Stimulated activated CD8-positive, alpha-beta memory T cell treated with anti-CD3 and anti-CD28 coated beads, Interleukin-2, amount 100 ng/mL, for 48 hours (primary cell): ENCODE measurements at places on chromosomes 5 and 9.

DNA sequence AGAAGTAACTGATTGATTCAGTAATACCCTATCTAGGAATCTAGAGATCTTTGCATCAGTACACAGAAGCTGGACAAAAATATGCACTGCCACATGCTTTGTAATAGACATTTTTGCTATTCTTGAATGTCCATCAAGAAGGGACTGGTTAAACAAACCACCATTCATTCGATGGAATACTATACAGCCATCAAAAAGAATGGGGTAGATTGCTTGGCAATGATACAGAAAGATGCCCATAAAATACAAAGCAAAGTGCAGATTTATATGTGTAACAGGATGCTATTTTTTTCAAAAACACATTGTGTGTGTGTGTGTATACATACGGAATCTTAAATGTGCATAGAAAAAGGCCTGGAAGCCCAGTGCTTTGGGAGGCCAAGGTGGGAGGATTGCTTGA is 7.6 kb downstream of the TNIP1 start:
- DNase-seq, result no peak

- DNase-seq, result no peak
Observed at GRCh38 chr9:127489471-127490115, 38.3 kb downstream of the LRSAM1 start.

- DNase-seq, result no peak
Observed at GRCh38 chr9:118652912-118653311, 716.3 kb downstream of the BRINP1 start.

DNA sequence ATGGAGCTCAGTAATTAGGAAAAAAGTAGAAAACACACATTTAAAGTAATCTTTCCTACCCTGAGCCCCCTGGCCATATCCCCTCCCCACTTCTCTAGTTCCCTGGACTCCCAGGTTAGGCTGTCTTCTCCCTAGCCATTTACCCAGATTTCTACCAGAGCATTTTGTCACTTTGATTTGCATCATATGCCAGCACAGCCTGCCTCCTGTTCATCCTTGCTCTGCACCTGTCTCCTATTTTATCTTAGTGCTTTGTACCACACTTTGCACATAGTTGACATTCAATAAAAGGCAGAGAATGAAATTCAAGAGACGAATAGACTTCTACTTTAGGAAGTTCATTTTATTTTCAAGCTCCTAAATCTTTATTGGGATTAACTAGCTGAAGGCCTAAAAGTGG is 344.5 kb downstream of the EBF1 start:
- no peak for DNase-seq

DNA sequence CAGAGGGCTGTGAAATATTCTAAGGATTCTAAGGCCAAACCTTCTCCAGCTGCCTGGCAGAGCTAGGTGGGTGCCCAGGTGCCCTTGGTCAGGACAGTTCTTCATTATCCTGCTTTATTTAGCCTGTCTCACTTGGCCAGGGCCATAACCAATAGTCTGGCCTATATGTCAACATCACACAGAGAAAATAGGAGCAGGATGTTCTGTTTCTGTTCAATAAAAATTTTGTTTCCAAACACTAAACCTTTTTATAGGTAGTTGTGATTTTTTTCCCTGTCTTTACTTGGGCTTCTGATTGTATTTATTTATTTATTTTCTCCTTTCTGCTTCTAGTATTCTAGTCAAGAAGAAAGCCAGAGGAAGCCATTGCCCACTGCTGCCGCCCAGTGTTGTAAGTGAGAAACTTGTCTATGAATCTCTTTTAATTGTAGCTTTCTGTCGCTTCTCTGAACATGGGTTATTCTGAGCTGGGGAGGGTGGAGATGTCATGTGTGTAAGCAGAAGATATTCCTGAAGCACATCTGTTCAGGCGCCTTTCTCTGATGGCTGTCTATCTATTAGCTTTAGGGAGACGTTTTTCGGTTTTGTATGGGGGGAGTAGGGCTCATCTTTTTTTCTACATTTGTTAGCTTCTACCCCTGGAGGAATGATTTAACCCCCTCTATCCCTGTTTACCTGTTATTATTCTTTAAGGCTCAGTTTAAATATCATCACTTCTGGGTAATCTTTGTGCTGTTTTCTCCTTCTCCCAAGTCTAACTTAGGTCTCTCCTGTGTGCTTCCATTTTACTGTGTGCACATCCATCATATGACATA is 97.1 kb downstream of the UNC13B start:
- DNase-seq, result no peak
